ENCODE measurements at places on chromosomes 5 and 9.

DNA sequence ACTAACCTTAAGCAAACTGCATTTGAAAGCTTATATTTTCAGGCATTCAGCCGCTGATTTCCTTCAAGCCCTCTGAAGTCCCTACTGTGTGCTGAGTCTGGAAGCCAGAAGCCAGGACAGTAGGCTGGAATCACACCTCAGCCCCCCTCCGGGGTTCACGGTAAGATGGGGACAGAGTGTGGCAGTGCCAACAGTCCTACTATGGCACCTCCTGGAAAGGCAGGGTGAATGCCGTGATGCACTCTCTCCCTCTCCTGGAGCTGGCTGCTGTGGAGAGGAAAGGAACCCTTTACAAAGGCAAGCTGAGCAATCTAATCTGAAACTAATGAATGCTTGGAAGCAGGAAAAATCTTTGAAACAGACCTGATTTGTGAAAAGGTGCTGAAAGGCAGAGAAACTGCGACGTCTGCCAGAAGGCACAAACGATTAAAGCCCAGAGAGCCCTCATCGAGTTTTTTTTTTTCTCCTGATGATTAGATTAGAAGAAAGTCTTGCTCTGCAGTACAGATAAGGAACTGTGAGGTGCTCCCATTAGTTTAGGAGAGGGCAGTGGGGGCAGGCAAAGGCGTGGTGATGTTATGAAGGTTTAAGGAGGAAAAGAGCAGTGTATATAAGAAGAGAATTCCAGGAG, 21.0 kb downstream of the ANKH start:
- DNase-seq = no peak

GRCh38 chr5:59598547-59598874, 295.0 kb downstream of the PDE4D start:
- no peak for DNase-seq

GRCh38 chr9:32431196-32431595, 46.8 kb downstream of the ACO1 start:
- no peak for DNase-seq

- no peak for DNase-seq
Observed at GRCh38 chr5:133252133-133252480, 200.3 kb downstream of the HSPA4 start.

Measured in cortex of kidney (tissue), 1 donor.